Dermis blood vessel endothelial cell (primary cell): ENCODE measurements at places on chromosomes 12 and 14. TPM values are rescaled to one million over a fixed set of nuclear protein-coding genes. Genes with fewer than 3 reads are reported as not detected.

Gene TGM1
- total RNA-seq: 0.17 and 0.51 TPM in 2 replicates

Gene COX14
- 23.4 and 45.1 TPM in 2 replicates for total RNA-seq

Gene MYBPC1
- total RNA-seq: not detected in 2 replicates

Gene HPD
- total RNA-seq: not detected in 2 replicates

Gene TNS2
- 56.2 and 56.5 TPM in 2 replicates for total RNA-seq

Gene TPPP2
- not detected in 2 replicates for total RNA-seq

Gene PRB2
- not detected in 2 replicates for total RNA-seq

Gene PTPN21
- total RNA-seq: 6.3 and 7.3 TPM in 2 replicates

Gene STYK1
- 4.6 and 7.9 TPM in 2 replicates for total RNA-seq

Gene PRKD1
- 15.9 and 16.5 TPM in 2 replicates for total RNA-seq
